NCI-H2227 treated with DMSO at 0.1 percent for 48 hours (cell line): ENCODE measurements at places on chromosomes 6 and 20.

- no peak for DNase-seq
These were observed 28.2 kb downstream of the CBFA2T2 start for GRCh38 chr20:33518071-33518470.

DNA sequence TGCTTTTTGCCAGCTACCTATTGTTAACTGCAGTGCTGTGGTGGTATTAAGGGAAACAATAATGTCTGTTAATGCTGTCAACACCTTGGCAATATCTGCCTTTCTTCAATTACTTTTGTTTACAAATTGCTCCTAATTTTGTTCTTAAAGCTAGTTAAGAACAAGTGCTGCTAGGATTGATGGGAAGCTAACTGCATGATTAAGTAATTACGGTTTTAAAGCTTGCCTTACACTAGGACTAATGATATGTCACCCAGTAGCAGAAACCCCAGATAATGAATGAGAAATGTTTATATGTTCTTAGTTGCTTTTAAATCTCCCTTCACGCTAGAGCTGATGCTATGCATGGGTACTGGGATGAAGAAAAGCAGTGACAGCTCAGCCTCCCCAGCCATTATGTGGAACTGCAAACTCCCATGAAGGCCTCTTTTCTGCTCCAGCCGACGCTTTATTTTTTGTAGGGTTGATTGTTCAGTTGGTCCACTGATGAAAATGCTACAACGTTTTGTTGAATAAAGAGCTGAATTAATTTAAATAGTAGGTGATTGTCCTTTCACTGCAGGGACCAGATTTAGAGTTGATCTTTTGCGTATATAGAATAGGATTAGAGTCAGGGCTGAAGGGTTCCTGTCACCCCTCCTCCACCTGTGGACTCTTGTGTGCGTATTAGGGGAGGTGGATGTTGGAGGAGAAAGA is 610.5 kb downstream of the TFAP2B start:
- no peak for DNase-seq

GRCh38 chr6:135419162-135419561 is 78.4 kb downstream of the AHI1 start:
- DNase-seq, result no peak

DNA sequence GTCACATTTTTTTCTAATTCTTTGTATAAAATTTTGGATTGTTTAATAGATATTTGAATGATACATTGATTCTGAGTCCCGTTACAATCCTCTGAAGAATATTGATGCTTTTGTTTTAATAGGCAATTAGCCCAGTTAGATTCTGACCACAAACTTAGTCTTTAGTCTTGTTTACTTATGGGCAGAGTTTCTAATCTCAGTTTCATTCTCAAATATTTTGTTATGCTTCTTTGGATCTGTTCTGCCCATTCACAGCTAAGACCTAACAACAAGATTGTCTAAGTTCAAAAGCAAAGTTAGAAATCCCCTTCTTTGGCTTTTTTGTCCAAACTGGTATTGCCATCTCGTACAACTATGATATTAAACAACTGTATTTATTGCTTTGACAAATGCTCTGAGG is 58.0 kb downstream of the TBXT start:
- no peak for DNase-seq

GRCh38 chr20:57688864-57689263 is 21.0 kb downstream of the PMEPA1 start:
- no peak for DNase-seq

- no peak for DNase-seq
These were observed 251.5 kb downstream of the SOX4 start for GRCh38 chr6:21845018-21845417.

GRCh38 chr6:42106112-42107023 is 36.1 kb downstream of the C6orf132 start:
- DNase-seq, result no peak

GRCh38 chr6:138920906-138921305 is 67.1 kb downstream of the REPS1 start:
- DNase-seq, result no peak

GRCh38 chr20:40630099-40630498 is 58.9 kb downstream of the MAFB start:
- DNase-seq, result no peak

GRCh38 chr6:1670711-1671462 is 61.2 kb downstream of the FOXC1 start:
- no peak for DNase-seq

DNA sequence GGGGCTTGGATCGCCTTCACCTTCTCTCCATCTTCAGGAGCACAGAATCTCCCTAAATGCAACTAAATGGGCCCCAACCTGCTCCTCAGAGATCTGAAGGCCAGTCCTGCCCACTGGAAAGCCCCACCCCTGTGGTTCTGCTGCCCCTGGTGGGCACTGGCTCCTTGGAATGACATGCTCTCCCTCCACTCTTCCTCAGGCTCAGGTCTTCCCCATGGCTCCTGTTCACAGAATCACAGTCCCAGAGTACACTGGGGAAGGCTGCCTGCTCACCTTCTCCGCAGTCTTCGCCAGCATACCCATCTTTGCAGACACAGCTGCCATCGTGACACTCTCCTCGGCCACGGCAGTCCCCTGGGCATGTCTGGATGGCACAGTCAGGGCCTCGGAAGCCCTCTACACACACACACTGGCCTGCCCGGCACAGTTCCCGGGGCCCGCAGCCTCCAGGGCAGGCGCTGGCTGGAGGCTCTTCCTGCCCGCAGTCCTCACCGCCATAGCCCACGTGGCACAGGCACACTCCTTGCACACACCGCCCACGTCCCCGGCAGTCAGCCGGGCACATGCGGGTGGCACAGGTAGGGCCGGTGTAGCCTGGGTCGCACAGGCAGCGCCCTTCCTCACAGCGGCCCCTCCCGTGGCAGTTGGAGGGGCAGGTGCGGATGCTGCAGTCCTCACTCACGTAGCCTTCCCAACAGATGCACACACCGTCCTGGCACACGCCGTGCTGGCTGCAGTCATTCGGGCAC is 13.6 kb downstream of the TNXB start:
- DNase-seq, result no peak

DNA sequence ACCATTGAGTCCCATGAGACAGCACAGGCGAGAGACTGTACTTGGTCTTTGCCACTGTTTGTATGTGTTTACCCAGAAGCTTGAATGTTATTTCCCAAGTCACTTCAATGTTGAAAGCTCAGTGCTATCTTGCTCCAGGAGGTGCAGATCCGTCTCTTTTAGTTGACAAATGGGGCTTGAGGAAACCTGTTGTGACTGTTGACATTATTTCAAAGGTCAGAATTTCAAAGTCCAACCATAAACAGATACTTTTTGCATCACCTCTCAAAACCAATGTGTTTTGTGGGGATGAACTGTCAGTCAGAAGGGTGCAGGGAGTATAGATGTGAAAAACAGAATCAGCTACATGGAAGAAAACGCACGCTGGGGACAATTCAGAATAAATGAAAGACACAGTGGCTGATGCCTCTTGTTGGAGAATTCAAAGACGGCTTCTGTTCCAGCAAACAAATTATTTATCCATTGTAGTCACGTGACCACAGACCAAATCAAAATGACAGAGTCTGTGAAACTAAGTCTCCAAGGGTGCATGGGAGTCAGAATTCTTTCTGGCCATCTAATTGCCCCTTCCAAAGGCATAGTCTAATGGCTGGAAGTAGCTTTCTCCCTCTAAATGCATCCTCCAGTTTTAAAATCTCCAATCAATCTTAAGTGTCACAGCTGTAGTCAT is 83.7 kb downstream of the MYLK4 start:
- no peak for DNase-seq
